ENCODE measurements at places on chromosomes 2 and 18.

GRCh38 chr2:158460632-158461297 lies 4.0 kb downstream of the PKP4 start:
- DNase-seq = peak; percentile 49

DNA sequence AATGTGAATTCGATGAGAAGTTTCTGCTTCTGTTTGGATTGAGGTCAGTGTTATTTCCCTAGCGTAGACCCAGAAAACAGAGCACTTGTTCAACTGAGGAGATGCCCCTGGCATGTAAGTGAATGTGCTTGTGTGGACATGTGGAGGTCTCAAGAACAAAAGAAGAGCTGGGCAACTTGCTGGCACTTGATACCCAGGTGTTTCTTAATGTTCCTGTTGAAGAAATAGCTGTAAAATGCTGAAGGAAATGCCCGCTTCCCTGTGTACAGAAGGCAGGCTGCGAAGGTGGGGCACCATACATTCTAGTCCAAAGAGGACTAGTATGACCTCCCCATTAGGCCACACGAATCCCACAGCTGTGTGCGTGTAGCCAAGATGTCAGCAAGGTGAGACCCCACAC lies 9.8 kb upstream of the LBH start:
- DNase-seq = no peak

DNA sequence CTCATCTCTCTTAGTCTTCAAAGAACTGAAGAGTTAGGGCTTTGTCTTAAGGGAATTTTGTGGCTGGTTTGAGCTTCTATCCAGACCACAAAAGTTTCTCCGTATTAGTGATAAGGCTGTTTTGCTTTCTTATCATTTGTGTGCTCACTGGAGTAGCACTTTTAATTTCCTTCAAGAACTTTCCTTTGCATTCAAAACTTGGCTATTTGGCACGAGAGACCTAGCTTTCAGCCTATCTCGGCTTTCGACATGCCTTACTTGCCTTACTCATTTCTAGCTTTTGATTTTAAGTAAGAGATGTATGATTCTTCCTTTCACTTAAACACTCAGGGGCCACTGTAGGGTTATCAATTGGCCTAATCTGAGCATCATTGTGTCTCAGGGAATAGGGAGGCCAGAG lies 29.9 kb downstream of the HDHD2 start:
- no peak for DNase-seq

DNA sequence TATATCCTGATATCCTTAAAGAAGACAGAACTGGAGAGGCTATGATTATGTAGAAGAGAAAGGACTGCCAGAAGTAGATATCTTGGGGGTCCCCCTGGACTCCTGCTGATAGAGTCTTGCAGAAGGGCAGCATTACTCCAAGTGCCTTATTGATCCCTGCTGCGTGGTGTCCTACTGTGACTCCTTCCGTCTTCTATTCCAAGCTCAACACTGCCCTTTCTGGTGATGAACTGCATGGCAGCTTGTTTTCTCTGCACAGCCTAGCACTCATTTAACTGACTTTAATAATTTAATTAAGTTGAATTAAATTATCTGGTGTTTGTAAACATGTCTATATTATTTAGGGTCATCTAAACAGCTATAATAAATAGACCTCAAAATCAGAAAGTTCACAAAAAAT lies 194.1 kb upstream of the DSEL start:
- peak; percentile 5 for DNase-seq

DNA sequence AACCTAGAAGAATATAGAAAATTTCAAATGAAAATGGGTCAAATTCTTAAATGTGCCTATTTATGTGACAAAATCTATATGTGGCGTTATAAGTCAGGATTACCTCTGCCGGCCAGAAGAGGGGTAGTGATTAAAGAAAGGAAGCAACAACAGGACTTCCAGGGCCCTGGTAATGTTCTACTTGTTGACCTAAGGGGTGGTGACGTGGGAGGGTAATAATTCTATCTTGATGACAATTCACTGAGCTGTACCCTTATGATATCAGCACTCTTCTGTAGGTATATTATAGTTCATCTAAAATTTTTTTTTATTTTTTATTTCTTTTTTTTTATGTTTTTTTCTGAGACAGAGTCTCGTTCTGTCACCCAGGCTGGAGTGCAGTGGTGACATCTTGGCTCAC lies 87.9 kb downstream of the STRN start:
- DNase-seq = no peak

- no peak for DNase-seq
These were observed 15.7 kb downstream of the CTDP1 start for GRCh38 chr18:79695269-79695668.

DNA sequence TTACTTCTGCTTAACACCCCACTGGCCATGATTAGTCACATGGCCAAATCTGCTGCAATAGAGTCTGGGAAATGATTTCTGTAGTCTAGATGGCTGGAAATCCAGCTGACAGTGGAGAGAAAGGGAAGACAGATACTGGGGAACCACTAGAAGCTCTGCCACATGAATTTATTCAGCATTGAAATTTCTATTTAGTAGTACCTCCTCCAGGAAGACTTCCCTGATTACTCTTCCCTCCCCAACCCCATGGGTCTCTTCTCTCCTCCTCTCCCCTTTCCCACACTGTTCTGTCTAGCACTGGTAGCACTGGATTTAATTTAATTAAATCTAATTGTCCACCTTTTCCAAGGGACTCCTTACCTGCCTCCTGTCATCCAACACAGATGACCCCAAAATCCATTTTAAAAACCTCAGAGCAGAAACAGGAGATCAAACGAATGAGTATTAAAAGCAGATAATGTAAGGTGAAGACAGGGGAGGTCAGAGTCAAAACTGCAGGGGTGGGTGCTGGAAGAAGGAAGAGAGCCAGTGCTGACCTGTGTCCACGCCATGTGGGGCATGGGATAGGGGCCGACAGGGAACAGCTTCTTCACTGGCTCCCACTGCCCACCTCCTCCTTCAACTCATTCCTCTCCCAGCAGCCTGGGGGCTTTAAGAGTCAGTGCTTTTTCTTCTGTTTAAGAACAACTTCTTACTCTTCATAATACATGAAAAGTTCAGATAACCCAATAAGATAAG lies 169.2 kb upstream of the HS6ST1 start:
- DNase-seq = no peak

DNA sequence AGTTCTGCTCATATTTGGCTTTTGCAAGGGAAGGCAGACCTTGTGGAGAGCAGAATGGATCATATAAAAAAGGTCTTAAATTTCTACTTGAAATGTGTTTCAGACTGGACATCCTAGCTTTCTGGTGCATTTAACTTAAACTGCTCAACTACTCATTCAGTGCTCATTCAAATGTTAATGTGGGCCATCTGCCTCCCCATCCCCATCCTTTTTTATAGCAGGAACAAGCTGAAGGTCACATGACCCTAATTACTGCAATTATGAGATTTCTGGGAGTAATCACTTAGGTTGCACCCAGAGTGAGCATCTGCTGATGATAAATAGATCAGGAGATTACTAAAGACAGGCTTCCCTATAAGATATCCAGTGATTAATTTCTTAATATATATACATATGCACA lies 96.1 kb downstream of the MAP2 start:
- DNase-seq = no peak

- no peak for DNase-seq
These were observed 342.7 kb downstream of the GPD2 start for GRCh38 chr2:156778916-156779315.

- no peak for DNase-seq
These were observed 20.0 kb upstream of the ITGAV start for GRCh38 chr2:186569897-186570296.

DNA sequence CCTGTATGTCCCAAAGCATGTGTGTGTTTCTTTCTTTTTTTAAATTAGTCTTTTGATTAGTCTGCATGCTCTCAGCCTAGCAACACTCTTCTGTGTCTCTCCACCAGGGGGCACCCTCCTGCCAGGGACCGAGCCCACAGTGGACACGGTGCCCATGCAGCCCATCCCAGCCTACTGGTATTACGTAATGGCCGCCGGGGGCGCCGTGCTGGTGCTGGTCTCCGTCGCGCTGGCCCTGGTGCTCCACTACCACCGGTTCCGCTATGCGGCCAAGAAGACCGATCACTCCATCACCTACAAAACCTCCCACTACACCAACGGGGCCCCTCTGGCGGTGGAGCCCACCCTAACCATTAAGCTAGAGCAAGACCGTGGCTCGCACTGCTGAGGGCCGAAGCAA lies 93.8 kb downstream of the NRP2 start:
- peak; percentile 72 for DNase-seq

DNA sequence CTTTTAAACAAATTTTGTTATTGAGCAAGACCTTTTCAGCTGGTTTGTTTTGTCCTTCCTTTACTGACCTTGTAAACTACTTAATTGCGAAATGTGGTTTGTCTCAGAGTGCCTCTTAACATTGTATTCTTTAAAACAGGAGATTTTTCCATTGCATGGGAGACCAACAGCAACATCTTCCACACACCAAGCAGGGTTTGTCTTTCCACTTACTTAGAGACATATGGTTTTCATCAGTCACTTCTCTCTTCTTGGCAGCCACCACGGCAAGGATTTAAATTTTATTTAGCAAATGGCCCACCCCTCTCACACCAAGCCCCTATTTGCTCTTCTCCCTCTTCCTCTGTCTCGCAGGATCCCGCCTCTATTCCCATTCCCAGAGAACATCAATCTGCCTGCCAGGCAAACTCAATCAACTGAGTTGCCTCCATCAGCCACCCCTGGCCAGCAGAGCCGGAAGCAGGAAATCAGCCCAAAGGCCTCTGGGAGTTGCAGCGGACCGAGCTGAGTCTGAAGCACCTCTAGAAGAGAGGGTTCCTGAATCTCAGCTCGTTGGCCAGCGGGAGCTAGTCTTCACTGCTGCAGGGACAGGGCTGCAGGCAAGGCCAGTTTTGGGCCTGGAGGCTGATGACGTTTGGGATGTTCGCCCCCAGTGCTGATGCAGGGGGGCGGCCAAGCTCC lies 11.3 kb upstream of the CIB4 start:
- DNase-seq = no peak

- DNase-seq = peak; percentile 63
These were observed 3.7 kb upstream of the SPR start for GRCh38 chr2:72883356-72883962.

DNA sequence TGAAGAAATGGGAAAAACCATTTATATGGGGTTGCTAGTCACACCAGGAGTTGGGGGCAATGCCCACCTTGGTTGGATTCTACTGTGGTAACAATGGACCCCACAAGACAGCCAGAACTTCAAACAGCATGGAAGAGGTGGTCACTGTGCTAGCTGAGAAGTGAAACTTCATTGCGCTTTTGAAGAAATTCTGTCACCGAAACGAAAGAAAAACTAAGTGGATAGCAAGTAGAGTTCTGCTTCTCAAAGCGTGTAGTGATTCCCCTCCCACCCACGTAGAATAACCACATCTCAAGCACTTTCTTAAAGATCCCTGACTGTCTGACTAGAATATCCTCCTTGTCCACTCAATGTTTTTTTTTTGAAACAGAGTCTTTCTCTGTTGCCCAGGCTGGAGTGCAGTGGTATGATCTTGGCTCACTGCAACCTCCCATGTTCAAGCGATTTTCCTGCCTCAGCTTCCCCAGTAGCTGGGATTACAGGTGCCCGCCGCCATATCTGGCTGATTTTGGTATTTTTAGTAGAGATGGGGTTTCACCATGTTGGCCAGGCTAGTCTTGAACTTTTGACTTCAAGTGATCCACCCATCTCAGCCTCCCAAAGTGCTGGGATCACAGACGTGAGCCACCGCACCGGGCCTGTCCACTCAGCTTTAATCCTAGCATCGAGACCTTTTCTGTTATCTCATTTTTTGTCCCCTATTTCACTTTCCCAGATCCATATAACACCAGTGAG lies 30.1 kb upstream of the CCL20 start:
- DNase-seq = no peak

- DNase-seq = no peak
These were observed 238.8 kb upstream of the GCFC2 start for GRCh38 chr2:75949385-75950030.

GRCh38 chr18:37493352-37493935 lies 72.2 kb downstream of the CELF4 start:
- no peak for DNase-seq

DNA sequence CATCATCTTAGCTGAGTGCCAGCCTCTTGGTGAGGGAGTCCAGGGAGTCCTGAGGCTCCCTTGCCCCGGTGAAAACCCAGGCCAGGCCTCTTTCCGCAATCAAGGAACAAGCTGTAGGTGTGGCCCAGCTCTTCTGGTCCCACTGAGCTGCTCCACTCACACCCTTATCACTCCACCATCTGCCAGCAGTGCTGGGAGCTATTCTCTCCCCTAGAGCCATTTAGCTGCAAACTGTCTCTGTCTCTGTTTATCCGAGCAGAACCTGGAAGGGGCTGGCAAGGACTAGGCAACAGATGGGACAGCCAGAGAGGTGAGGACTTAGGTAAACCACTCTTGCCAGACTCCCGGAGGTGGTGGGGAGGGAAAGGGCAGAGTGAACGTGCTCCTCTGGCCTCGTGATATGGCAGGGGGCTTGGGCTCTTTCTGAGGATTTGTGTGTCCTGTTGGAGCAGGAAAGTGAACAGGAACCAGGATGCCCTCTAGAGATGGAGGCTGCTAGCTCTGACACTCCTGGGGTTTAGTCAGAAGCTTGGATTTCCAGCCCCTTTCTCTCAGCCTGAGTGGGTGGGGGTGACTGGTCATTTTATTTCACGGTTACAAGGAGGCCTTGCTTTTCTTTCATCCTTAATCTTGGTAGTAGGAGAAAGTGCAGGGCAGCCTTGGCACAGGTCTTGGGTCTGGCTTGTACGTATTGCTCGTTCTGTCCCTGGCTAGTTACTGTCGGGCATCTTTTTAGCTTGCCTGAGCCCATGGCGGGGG lies 19.6 kb downstream of the B3GNT2 start:
- DNase-seq = peak; percentile 26

DNA sequence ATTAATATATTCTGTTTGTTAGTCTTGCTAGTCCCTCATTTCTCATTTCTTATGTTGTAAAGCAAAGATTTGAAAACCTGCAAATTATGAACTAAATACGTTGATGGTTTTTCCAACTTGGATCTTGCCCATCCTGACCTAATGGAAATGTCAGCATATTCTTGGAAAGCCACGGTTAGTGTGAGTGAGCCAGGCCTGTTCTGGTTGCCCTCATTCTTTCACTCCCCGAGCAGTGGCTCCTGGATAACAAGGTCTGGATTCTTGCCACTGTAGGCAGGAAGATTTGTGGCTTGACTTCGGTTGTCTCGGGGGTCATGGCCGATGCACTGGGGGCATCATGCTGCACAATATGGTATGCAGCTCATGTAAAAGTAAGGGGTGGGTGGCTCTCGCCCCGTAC lies 359.1 kb downstream of the MEIS1 start:
- no peak for DNase-seq

DNA sequence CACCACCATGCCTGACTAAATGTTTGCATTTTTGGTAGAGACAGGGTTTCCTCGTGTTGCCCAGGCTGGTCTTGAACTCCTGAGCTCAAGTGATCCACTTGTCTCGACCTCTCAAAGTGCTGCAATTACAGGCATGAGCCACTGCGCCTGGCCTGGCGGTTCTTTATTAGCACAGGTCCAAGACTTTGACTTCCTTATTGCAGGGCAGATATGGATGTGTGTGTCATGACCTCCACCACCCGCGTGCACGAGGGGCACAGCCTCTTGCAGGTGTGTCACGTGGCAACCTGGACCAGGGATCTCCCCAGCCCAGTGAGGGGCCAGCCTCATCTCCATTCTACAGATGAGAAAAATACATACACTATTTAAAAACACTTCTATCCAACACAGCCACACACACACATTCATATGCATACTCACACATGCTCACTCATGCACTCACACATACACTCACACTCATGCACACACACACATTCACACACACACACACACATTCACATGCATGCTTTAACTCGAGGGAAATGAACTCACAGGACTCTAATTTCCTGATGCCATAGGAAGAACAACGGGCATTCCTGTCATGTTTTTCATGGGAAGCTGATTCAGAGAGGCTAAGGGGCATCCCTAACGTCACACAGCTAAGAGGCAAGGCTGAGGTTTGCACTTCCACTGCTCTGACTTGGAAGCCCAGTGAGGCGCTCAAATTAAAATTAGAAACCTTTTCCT lies 38.8 kb downstream of the RRM2 start:
- no peak for DNase-seq

All from T47D (cell line).